ENCODE measurements at places on chromosomes 11 and 22.

DNA sequence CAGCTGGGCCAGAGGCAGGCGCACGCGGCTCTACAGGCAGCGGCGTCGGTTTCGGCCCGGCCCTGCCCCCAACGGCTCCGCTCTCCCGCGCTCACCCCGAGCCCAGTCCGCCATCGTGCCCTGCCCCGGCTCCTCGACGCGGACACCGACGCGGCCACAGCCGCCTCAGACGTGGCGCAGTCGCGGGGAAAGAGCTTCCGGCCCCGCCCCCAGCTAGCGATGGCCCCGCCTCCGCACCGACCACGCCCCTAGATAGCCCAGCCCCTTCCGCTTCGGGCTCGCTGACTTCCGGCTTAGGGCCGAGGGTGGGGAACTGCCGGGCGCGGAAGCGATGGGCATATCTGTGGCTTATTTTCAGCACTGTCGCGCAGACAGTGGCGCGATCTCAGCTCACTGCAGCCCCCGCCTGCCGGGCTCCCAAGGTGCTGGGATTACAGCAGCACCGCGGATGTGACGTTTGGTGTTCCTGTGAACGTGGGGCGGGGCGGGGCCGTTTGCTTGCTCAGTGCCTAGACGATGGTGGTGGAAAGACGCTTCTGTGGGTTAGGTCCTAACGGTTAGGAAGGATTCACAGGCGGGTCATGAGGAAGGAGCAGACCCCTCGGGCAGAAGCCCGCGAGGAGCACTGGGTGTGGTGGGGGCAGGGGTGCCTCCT, at the start of the genes BET1L and RIC8A:
Gene BET1L, minus strand, starts transcription at position 192 of the 655 bp plus-strand sequence. Its CDS starts 78 bp downstream, at position 114.
Gene RIC8A, plus strand, starts transcription at position 501 of the 655 bp plus-strand sequence. CDS start 1,147 bp downstream, outside the sequence.
- peak; percentile 99 for DNase-seq

DNA sequence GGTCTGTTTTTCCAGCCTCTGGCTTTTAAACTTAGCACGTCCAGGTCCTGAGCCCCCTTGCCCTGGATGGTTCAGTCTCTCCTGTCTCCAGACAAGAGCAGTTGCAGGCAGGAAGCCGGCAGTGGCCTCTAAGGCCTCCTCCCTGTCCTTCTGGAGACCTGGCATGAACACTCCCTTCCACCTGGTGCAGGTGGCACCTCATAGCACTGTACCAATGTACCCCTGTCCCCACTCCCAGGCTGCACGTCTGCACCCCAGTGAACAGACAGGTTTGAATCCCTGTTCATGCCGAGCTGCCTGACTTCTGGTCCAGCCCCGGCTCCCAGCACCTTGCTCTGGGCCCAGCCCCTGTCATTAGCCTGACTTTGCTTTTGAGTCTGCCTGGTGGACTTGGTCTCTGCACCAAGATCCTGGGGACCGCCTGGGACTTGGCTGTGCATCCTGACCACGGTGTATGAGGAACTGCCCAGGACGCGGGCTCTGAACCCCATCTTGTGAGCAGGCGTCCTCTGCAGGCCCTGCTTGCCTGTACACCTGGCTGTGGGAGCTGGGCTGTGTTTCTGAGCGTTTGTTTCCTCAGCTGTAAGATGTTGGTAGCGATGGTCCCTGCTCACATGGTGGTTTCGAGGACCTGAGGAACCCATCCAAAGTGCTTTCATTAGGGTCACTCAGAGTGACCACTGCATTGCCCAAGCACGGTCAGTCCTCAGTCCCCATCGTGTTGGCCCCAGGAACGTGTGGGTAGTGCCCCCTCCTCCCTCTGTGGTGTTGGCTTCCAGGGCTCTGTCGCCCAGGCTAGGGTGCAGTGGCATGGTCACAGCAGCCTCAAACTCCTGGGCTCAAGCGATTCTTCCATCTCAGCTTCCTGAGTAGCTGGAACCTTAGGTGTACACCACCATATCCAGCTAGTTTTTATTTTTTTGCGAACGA, 75.0 kb upstream of the SHANK2 start:
- DNase-seq: no peak

DNA sequence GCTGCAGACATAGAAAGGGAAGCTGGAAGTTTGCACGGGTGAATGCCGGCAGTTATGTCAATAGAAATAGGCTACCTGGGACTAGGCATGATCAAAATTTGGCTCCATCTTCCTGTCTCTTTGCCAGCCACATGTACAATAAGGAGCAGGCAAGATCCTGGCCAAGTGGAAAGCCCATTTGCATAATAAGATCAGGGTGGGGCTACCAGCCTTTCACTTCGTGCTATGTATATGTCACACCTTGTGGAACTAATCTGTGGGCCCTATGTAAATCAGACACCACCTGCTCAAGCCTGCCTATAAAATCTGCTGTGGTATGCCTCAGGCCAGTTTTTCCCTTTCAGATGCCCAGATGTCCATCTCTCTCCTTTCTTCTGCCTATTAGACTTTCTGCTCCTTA, 79.3 kb upstream of the DRD2 start:
- DNase-seq: no peak

GRCh38 chr11:1504138-1504537, 17.6 kb upstream of the MOB2 start:
- no peak for DNase-seq

DNA sequence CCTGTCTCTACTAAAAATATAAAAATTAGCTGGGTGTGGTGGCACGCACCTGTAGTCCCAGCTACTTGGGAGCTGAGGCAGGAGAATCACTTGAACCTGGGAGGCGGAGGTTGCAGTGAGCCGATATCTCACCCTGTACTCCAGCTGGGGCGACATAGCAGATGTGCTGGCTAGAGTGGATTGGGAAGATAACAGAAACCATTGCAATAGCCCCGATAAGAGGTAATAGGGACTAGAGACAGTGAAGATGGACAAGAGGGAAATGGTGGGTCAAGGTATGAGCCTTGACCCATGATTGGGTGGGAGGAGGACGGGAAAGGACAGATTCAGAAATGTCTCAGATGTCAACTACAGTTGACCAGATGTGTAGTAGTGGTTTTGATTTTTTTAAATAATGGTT, 6.1 kb downstream of the SWAP70 start:
- no peak for DNase-seq

DNA sequence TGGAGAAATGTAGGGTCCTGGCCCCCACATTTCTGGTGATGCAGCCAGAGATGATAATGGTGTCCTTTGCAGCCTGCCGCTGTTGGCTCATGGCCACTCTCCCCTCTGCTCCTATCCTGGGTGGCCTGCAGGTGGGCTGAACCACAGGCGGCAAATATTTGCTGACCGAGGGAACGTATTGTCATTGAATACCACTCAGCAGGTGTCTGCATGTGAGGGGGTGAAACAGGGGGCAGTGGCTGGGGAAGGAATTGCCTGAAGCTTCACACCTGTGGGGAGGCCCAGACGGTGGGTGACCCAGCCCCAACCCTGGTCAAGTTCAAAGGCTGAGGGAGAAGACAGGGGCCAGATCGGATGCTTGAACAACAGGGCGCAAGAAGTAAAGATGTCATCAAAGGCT, 73.3 kb upstream of the WNT11 start:
- no peak for DNase-seq

DNA sequence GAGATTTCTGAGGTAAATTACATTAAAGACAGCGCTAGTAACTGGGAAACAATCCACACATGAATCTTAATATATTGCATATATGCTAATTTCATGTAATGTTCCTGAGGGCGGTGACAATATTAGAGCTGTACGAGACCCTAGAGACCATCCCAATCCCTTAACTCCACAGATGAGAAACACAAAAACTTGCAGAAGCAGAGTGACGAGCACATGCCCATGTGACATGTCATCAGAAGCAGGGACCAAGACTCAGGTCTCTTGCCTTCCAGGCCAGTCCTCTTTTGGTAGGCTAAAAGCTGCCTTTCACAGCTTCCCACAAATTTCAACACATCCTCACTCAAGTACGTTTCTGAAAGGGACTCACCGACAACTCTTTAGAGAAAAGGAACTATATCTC, 11.8 kb downstream of the MAPK1 start:
- DNase-seq: no peak

- DNase-seq: no peak
These were observed 1157.4 kb downstream of the TBC1D22A start for GRCh38 chr22:47919893-47920292.

DNA sequence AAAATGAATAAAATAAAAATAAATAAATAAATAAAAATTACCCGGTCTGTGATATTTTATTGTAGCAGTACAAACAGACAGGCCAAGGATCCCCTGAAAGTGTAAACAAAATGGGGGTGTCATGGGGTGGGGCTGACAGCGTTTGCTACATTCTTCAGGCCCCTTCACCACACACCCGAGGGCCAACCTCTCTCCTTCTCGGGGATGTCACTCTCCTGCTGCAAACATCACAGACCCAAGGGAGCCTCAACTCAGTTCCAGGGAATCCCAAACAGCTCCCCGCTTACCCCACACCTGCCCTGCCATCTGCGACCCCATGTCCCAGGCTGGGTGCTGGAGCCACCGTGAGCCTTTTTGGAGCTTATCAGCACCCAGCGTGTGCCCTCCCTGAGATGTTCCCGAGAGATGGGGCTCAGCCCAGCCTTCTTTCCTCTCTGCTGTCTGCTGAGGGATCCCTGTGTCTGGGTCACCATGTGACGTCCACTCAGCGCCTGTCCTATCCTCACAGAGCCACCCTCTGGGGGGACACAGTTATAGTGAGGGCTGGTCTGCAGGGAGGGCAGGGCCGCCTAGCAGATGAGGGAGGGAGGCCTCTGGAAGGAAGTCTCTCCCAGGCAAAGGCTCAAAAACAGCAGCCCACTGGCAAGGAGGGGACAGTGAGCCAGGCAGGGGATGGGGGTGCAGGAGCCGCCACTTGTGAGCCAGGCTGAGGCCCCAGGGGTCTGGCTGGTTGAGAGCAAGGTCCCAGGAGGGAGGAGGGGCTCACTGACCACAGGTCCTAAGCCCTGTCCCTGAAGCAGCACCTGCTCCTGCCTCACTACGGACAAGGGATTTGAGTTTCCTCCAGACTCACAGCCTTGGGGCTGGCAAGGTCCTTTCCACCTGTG, 1041.6 kb downstream of the BRD1 start:
- DNase-seq: no peak

DNA sequence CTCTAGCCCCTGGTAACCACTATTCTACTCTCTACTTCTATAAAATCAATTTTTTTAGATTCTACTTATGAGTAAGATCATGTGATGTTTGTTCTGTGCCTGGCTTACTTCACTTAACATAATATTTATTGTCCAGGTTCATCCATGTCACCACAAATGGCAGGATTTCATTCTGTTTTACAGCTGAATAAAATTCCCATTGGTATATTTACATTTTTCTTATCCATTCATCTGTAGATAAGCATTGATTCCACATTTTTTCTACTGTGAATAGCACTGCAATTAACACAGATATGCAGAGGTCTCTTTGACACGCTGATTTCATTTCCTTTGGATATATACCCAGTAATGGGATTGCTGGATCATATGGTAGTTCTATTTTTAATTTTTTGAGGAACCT, 15.8 kb downstream of the SLC25A17 start:
- DNase-seq: no peak

- no peak for DNase-seq
These were observed 13.6 kb upstream of the CHRNA10 start for GRCh38 chr11:3684819-3685172.

- DNase-seq: no peak
These were observed 168.8 kb downstream of the RCN1 start for GRCh38 chr11:32259641-32260081.

DNA sequence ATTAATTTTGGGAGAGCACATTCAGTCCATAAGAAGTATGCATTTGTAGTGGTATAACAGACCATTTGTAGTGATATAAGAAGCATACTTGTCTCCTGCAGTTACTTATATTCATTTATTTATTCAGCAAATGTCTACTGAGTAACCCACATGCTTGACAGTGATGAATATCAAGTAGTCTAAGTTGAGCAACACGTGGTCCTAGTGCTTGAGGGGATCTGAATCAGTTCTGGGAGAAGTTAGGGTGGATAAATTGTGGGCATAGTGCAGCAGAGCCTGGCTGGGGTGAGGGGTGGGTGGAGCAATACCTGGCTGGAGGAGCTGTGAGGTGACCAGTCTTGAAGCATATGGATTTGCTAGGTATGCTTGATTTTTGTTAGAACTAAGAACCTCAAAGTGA, 24.3 kb downstream of the STX3 start:
- DNase-seq: no peak

DNA sequence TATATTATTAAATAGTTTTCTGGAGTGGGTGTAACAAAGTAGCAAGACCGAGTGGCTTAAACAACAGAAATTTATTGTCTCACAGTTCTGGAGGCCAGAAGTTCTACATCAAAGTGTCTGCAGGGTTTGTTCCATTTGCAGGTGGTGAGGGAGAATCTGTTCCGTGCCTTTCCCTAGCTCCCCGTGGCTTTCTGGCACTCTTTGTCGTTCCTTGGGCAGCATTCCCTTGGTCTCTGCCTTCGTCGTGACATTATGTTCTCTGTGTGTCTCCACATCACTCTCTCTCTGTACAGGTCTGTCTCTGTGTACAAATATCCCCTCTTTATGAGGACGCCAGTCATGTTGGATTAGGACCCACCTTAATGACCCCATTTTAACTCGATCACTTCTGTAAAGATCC, 38.2 kb downstream of the LDLRAD3 start:
- DNase-seq: no peak

DNA sequence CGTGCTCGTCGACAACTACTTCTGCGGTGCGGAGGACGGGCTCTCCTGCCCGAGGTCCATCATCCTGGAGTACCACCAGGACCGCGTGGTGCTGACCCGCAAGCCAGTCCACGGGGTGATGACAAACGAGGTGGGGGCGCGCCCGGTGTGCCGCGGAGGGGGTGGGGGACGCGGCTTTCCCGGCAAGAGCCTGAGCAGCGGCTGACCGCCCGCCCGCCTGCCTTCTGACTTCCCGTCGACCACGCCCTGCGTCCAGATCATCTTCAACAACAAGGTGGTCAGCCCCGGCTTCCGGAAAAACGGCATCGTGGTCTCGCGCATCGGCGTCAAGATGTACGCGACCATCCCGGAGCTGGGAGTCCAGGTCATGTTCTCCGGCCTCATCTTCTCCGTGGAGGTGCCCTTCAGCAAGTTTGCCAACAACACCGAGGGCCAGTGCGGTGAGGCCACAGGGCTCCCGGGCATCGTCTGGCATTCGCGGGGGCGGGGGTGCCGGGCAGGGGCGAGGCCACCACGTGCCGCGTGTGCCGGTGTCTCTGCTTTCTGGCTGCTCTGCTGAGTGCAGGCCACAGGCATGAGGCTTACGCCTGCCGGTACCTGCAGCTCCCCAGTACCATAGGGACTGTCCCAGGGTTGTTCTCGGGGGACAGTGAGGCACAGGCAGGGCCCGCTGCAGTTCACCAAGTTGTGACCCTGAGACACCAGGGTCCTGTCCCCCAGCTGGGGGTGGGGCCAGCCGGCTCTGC, 28.5 kb upstream of the MUC5B start:
- DNase-seq: no peak

DNA sequence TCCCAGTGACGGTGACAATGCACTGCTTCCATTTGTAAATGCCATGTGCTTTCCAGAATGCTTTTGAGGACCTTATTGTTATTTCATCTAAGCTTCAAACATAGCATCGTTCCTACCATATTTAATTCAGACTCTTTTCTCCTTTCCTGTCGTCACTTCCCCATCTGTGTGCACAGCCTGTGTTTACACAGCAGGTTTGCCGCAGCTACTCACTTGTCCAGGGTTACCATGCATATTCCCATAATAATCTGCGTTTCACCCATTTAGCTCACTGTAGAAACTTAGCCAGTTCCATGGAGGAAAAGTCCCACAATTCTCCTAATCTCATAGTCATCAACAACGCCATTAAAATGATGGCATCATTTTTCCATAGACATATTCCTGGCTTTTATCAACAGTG, 48.0 kb downstream of the FLI1 start:
- no peak for DNase-seq

GRCh38 chr11:126733685-126734084, 266.9 kb downstream of the KIRREL3 start:
- no peak for DNase-seq

Measured in stimulated activated naive CD8-positive, alpha-beta T cell treated with anti-CD3 and anti-CD28 coated beads, Interleukin-15, amount 100 ng/mL, for 72 hours (primary cell).